Activated CD4-positive, alpha-beta T cell treated with anti-CD3 and anti-CD28 coated beads, Interleukin-2, amount 50 U/mL, for 48 hours (primary cell): ENCODE measurements at places on chromosomes 4 and X.

GRCh38 chr4:7850489-7850888 is 89.2 kb downstream of the AFAP1 start:
- DNase-seq: no peak

DNA sequence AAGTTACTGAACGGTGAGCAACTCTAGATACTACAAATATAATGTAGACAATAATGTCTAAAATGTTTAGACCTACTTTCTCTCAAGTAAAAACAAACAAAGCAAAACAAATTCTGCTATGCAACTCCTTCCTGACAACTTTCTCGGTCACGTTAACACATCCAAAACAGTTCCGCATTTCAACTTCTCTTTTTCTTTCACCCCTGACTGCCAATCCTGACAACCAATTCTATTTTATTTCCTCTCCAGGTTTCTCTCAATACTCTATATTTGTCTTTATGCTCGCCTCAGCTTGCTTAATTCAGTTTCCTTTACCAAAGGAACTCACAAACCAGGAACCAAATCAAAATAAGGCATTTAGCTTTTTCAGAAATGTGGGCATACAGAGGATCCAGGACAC is 513.0 kb downstream of the FSTL5 start:
- no peak for DNase-seq

- DNase-seq: no peak
Observed at GRCh38 chr4:140213116-140213515, 59.1 kb upstream of the MAML3 start.

DNA sequence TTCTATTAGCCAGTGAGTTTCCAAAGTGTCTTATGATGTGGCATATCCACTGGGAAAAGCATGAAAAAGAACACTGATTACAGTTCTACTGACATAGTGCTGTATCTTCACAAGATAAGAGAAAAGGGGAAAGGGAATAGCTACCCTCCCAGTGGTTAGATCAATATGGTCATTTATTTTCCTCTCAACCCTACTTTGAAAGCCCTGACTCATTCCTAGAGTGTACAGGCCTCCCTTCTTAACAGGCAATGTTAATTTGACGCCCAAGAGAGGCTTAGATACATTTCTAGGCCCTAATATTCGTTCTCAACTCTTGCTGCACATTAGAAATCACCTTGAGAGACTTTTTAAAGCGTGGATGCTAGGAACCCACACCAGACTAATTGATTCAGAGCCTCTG is 20.4 kb upstream of the BRS3 start:
- DNase-seq: no peak

DNA sequence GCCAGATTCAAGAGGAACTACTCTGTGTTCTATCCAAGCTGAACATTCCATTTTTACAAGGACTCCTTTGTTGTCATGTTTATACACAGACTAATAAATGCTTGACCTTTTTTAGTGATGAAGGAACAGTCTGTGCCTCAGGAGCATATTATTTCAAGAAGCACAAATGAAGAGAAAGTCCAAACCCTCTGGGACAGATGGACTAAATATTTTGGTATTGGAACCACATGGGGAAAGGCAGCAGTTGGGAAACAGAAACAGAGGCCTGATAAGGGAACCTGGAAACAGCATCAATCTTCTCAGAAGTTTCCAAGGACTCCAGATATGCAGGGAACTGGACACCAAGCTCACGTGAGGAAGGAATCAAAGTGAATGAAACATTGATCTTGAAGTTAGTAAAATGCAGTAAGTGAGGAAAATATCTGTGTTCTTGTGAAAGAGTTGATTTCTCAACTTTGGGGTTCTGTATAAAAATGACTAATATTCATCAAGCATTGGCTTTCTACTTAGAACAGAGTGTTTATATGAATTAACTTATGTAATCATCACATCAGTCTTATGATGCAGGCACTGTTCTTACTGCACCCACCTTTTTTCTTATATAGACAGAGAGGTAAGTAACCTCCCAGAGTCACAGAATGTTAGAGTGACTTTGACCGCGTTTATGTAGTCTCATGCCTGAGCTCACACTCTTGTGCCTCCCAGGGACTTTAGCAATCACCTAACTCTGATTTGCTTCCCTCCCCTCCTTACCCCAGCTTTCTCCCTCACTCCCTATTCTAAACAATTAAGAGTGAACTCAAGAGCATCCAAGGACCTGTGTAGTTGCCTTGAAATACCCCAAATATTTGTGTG is 148.9 kb upstream of the JADE1 start:
- DNase-seq: no peak

DNA sequence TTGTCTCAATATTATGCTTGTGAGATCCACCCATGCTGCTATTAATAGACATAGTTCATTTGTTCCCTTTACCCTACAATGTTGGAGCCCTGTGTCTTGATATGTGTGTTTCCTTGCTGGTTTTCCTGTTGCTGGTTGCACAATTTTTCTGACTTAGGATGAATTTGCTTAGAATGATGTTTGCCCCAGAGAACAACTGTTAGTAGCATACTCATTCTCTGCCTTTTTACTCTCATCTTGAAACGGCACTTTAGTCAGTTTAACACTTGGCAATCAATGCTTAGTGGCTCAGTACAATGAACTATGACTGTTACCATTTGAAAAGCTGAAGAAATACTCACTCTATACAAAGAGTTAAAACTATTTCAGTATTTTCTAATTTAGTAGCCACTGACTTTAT is 158.8 kb upstream of the NDST4 start:
- DNase-seq: no peak

DNA sequence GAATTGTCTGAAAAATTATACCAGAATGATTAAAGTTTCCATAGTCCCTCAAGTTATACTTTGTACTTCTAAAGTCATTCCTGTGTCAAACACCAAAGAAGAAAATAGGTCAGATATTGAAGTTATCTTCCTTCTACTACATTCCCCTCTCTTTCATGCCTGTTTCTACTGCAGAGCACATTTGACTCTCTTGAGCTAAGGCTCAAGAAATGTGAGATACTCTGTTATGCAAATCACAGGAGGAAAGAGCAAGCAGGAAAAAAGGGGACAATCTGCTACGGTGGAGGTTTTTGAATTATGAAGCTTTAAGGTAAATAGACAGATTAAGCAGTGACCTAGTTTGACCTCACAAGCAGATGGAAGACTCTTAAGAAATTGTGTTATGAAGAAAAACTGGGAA is 198.9 kb upstream of the LDB2 start:
- DNase-seq: no peak
